Activated naive CD4-positive, alpha-beta T cell treated with anti-CD3 and anti-CD28 coated beads, Interleukin-2, amount 50 U/mL, for 72 hours (primary cell): ENCODE measurements at places on chromosomes 6 and 20. TPM values are rescaled to one million over a fixed set of nuclear protein-coding genes. Genes with fewer than 3 reads are reported as not detected.

- DNase-seq: no peak
These were observed 17.3 kb downstream of the EEF1E1 start for GRCh38 chr6:8085053-8085511.

DNA sequence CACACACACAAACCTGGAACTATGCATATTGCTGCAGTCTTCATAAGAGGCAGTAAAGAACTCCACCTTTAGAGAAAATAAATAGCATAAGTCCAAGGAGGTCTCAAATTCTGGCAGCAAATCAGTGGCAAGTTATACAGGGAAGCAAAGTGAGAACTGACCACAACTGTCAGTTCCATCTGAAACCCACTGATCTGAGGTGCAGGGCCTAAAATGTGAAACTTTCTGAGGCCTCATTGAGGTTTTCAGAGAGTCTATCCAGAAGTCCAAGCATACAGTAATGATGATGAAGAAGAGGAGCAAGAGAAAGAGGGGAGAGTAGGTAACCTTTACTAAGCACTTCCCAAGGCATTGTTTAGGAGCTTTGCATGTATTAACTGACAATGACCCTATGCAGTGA lies 36.3 kb downstream of the MTFR2 start:
- no peak for DNase-seq

Gene HLA-DRB5
- 1.6 TPM for total RNA-seq

Gene COL19A1
- total RNA-seq: 0.05 TPM

GRCh38 chr6:26464416-26465131 lies 6.8 kb downstream of the BTN2A1 start:
- no peak for DNase-seq

DNA sequence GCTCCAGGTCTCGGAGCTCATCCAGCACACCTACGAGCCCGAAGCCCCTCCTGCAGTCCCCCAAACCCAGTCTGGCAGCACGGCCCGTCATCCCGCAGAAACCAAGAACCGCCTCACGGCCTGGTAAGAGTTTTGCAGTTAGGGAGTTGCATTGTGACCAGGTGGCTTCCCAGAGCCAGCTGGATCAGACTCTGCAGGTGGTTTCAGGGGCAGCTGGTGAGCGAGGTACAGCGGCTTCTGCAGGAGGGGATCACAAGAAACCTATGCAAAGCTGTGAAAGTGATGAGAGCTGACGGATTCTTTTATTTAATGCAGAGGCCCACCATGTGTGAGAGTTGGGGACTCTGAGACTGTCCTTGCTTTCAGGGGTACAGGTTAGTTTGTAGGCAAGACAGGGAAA lies 45.9 kb upstream of the SCGN start:
- DNase-seq: no peak
